ENCODE measurements at places on chromosomes 3 and 15.
A peak's percentile ranks its signal among the peaks of the same experiment; 100 is the strongest.

DNA sequence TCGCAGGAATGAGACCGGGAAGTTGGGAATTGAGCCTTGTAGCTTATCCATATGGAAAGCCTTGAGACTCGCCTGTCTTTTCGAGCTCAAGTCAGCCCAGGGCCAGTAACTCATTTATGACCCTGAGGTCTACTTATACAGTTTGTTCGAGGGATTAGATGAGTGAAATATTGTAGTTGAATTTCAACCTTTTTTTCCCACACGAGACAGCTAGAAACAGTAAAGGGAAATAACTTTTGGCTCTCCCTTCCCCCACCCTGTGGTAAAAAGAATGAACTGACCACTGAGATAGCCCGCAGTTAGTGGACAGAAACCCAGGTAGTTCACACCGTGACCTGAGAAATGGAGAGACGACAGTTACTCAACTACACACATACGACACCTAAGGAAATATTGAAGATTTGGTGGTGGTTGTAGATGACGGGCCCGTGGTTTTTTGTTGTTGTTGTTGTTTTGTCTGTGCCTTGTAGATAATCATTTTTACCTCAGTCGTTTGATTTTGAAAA is 841 bp downstream of the EIF3J start:
- no peak for DNase-seq

- no peak for DNase-seq
These were observed 755.2 kb downstream of the NR2F2 start for GRCh38 chr15:97085731-97086130.

DNA sequence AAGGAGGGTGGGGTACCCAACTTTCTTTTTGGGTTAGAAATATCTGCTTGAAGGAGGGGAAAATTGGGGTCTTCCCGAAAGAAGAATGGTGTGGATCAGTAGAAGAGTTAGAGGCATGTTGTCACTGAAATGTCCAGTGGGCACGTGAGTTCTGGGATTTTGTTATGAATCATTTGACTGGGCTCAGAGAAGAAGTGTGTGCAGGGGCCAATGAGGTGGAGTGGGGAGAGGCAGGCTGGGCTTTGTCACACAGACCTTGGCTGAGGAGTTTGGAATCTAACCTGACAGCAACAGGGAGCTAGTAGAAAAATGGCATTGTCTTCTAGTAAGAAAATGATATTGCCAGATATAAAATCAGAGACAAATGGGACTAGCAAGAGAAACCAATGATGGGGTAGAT is 436.8 kb downstream of the MFSD1 start:
- no peak for DNase-seq

DNA sequence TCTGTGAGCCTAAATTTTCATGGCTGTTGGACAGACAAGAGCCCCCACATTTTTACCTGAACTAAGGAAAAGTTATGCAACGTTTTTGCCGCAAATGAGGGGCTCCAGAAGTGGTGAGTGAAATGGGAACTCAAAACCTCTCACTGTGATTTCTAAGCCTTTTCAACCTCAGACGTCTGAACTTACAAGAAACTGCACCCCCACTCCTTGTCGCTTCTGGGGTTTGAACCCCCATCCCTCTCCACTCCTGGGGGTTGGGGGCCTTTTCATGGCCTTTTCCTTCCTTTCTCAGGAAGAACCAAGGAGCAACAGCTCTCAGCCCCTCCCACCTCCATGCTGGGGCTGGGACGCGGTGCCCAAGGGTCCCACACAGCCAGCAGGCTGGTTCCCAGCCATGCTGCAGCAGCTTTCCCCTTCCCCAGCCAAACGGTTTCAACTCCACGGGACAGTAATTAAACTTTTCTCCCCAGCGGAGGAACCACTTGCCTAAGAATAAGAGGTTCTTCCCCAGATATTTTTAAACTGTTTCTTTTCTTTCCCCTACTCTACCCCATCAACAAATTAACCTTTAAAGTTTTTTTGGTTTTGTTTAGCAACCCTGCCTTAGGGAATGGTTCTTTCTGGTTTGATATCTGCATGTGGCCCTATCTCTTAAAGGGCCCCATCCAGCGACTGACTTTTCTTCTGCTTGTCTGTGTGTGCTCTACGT is 387.6 kb upstream of the CBLB start:
- DNase-seq: no peak

DNA sequence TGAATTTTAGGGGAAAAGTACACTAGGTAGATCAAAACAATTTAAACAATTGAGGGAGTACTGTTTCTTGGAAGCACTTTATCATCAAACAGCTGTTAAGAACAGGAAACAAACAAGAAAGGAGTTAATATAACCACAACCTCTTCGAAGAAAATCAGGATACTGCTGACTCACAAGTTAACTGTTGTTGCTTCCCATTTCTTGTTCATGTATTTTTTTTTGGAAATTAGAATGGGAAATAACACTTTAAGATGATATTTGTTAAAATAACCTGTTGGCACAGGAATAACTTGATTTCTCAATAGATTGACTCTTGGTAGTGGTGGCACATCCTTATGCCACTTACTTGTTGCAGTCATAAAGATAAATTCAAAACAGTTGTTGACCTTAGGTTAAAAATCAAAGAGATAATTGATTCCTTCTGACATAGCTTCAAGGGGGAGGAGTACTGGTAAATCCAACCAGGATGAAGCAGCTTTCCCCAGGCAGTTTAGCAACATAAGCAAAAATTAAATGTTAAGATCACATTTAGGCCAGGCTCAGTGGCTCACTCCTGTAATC is 3.3 kb downstream of the BNIP2 start:
- DNase-seq: no peak

DNA sequence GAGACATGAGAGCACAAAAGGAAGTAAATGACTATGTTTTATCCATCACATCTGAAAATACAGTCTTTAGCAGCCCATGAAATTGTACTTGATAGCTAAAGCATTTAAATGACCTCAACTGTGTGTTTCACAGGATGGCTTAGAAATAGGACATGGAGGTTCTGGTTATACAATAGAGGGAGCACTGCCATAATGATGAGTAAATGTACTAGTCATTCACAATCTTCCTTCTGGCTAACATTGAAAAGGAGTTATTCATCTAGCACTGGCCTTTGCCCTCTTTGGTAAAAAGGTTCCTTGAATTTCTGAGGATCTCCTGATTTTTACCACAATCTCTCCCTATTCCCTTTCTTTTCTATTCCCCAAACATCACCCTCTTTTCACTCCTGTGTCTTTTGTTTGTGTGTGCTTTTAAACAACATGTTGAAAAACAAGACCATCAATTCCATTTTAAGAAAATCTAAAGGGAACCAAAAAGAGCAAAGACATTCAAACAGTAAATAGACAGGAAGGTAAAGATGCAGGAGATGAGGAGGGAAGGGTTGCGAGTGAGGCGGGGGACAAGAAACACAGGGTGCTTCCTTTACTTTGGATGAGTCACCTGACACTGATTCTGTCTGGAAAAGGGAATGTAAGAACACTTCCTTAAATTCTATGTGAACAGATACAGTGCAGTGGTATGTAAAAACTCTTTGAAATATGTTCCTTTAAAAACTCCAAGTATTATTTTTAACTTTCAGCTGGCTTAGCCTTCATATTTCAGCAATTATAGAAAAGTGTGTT is 619.0 kb downstream of the MECOM start:
- DNase-seq: no peak

DNA sequence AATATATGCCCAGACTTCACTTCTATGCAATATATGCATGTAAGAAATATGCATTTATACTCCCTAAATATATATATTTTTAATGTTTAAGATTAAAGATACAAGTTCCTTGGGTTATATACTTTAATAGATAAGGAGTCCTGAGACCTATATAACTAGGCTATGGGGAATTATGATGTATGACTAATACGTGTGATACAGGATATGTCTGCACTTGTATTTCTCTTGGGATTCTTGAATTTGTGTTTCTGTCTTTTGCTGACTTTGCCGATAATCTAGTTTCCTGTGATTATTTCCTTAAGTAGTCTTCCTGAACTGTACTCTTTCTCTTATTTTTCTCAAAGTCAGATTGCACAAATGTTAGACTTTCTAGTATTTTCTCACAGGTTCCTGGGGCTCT is 109.6 kb downstream of the PIK3CB start:
- no peak for DNase-seq

- no peak for DNase-seq
These were observed 16.5 kb downstream of the PML start for GRCh38 chr15:74010929-74011540.

GRCh38 chr3:5889374-5889773 is 701.9 kb downstream of the EDEM1 start:
- DNase-seq: no peak

DNA sequence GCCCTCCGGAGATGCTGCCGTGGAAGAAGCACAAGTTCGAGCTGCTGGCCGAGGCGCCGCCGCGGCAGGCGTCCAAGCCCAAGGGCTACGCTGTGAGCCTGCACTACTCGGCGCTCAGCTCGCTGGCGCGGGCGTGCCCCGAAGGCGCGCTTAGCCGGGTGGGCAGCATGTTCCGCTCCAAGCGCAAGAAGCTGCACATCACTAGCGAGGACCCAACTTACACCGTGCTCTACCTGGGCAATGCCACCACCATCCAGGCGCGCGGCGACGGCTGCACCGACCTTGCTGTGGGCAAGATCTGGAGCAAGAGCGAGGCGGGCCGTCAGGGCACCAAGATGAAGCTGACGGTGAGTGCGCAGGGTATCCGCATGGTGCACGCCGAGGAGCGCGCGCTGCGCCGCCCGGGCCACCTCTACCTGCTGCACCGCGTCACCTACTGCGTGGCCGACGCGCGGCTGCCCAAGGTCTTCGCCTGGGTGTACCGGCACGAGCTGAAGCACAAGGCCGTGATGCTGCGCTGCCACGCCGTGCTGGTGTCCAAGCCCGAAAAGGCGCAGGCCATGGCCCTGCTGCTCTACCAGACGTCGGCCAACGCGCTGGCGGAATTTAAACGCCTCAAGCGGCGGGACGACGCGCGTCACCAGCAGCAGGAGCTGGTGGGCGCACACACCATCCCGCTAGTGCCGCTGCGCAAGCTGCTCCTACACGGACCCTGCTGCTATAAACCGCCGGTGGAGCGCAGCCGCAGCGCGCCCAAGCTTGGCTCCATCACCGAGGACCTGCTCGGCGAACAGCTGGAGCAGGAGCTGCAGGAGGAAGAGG is 1.3 kb downstream of the FAM43A start:
- DNase-seq: no peak

DNA sequence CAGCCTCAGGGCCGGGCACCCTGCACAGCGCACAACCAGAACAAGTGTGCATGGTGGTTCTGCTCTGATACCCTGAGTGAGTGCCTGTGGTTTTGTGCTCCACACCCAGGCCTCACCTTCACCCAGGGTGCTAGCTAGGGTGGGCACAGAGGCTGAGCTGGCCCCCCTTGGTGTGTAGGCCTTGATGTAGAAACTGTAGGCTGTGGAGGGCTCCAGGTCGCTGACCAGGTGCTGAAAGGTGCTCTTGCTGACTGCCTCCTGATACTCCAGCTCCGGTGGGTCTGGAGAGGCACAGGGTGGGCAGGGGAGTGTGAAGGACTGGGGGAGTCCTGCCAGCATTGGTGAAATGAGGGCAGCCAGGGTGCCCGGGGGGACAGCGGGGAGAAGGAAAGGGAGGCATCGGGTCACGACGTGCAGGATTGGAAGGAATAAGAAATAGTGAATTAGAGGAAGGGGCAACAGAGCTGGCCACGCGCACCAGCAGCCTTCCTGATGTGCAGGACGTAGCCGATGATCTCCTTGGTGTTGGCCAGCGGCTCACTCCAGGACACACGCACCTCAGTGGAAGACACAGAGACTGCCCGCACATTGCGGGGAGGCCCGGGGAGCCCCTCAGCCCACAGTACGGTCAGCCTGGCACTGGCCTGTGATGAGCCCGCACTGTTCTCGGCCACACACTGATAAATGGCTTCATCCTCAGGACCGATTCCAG is 26.6 kb downstream of the RNU5B-1 start:
- DNase-seq: no peak

DNA sequence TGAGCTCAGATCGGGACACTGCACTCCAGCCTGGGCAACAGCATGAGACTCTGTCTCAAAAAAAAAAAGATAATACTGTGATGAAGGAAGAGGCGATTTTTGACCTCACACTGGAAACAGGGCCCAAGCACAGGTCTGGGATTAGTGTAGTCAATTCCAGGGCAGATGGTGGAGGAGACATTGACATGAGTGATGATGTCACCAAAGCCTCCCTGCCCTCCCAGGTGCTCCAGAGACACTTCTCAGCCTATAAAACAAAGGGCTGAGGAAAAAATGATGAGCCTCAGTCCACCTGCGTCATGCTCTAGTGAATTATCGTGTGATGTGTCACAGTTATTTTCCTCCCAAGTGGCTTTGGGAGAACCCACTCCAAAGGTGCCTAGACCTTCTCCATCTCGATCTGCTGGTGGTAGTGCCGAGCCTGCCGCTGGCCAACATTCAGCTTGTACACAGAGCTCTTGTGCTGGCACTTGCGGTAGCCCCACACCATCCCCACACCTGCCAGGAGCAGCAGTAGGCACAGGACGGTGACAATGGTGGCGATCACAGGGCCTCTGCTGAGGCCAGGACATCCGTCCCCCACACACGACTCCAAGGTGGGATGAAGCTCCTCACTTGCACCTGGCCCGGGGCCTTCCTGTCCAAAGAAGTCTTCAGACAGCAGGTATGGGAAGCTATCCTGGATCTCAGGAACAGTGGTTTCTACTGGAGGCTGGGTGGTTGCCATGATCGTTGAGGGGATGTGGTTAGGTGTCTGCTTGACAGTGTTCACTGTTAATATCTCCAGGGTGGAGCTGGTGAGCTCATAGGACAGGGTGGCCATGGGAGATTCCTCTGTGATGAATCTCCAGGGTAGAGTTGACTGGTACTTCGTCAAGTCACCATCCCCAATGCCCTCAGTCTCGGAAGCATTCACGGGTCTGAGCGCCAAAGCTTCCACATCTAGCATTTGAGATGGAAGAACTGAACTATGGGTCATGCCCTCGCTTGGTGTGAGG is 38.8 kb downstream of the CRTAP start:
- no peak for DNase-seq

DNA sequence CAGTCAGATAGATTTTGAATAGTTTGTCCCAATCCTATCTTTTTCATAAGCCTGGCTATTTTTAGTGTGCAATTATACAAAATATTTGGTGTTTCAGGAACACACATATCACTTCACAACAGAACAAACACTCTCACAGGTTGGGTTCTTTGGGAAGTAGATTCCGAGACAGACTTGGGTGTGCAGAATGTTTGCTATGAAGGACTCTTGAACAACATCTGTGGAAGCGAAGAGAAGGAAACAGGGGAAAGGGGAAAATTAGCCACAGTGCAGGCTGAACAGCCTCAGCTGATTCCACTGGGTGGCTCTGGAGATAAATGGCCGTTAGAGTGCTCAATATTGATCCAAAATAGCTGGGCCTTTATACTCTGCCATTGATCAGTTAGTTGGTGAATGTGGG is 61.8 kb downstream of the GUCA1C start:
- DNase-seq: no peak

DNA sequence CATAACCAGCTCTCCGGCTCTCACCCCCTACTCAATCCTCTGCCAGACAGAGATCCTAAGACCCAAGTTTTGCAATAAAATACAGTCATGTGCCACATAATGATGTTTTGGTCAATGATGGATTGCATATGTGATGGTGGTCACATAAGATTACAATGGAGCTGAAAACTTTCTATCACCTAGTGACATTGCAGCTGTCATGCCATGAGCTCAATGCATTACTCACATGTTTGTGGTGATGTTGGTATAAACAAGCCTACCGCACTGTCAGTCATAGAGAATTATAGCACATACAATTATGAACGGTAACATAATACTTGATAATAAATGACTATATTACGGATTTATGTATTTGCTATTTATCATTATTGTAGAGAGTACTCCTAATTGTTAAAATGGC is 26.9 kb upstream of the SAMMSON start:
- no peak for DNase-seq

- peak; percentile 58 for DNase-seq
These were observed at the start of gene RASGRP1 for GRCh38 chr15:38564557-38565286. TSS of gene RASGRP1 (minus strand) at chr15:38564814. CDS start at chr15:38564628, 186 bp downstream.

Measured in GM18507 (cell line).